Hippocampal formation (tissue), 2 donors: ENCODE measurements at places on chromosomes 12 and 14.

DNA sequence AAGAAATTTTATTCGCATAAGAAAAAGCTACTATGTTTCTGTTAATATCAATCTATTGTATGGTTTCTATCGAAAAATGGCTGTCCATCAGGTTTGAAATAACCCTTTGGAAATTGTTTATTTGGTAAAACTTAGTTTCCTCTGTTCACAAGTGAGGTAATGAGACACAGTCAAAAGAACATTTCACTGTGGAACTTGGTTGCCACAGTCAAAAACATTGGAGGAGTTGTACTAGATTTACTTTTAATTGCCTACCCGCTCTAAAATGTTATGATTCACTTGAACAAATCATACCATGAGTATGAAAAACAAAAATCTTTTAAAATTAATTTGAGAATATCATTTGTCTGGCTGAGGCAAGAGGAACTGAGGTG, 46.5 kb downstream of the ITPR2 start:
- DNase-seq, result no peak

DNA sequence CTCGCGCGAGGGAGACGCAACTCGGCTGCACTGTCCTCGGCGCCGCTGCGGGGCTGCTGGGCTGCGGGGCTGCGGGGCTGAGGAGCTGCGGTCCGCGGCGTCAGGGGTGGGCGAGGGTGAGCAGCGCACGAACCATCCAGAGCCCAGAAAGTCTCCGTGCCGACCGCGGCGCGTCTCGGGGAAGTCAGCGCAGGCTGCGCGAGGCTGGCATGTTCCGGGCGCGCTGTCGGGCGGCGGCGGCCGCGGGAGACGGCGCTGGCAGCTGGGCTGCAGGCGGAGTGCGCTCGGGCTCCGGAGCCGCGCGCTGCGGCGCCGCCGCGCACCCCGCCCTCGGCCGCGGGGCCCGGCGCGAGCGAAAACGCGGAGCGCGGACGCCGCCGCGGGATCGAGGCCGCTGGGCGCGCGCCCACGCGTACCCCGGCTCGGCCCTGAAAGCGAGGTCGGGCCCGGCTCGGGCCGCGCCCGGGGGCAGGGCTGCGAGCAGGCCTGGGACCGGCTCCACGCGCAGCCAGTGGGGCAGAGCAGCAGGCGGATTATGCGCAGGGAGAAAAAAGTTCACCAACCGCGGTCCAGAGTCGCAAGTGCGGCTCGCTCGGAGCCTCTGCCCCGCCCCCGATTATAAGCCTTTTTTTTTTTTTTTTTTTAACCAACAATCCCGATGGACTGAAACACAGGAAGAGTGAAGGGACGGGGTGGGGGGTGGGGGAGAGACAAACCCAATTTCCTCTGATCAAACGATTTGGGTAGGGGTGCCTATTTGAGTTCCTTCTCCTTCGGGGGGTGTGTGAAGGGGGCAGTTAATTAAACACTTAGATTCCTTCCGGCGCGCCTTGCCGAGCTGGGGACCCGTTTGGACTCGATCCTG, at the start of gene PRICKLE1:
PRICKLE1 (minus strand) TSS at position 282 of the 865 bp plus-strand sequence. CDS start 117,230 bp downstream, outside the sequence.
- no peak for DNase-seq

- no peak for DNase-seq
These were observed 59.1 kb downstream of the ESR2 start for GRCh38 chr14:64234877-64235651.

DNA sequence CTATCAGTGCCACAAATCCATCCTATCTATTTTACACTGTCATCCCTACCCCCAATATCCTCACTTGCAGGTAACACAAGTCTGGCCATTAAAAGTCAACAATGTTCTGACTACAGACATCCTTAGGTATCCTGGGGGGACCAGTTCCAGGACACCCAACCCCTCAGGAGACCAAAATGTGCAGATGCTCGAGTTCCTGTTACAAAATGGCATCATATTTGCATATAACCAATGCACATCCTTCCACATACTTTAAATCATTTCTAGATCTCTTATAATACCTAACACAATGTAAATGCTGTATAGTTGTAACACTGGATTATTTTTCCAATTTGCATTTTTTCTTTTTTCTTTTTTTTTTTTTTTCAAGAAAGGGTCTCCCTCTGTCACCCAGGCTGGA, 6.9 kb downstream of the SYCP3 start:
- DNase-seq, result no peak

DNA sequence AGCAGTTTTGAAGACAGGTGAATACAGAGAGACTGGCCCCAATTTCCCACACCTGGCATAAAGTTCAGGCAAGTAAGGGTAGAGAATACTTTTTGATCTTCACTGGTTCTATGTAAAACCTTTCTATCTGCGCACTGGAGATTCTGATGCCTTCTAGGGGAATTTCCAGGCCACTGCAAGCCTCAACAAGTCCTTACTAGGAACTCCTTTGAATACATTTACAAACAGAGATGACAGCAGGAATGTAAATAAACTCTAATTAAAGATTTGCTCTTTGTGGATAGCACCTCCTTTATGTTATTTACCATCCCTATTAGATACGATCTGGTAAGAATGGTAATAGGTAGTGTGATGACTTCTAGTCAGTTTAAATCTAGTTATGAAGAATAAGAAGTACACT, 69.2 kb downstream of the NTN4 start:
- DNase-seq, result no peak
